NCI-H187 (cell line): ENCODE measurements at places on chromosomes 4 and X.

DNA sequence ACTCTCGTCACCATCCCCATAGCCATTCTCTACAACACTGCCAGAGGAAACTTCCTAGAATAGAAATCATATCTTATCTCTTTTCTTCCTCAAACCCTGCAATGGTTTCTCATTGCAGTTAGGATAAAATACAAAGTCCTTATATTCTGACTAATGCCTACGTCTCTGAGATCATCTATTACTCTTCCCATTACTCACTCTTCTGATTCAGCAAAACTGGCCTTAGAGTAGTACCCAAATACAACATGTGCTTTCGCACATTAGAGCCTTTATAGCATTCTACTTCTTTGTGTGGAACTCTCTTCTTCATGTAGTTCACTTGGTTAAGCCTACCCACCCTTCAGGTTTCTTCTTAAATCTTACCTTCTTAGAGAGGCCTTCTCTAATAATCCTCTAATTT lies 28.0 kb downstream of the LHFPL1 start:
- DNase-seq: no peak

- no peak for DNase-seq
These were observed 58.8 kb upstream of the ATP6AP2 start for GRCh38 chrX:40521868-40522450.

DNA sequence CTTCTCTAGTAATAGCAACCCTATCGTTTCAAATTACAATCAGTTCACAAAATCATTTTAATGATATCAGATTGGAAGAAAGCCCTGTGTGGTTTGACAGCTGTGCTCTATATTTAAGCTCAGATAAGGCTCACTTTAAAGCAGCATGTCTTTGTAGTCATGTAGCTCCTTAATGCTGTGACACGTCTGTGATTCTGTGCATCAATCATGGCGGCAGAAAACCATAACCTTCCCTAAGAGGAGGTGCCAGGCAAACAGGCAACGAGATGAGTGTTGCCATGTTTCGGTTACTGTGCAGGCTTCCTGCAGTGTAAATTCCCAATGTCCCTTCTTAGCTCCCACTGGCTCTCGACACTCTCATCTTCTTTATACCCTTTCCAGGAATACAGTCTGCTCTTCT lies 212.7 kb downstream of the GRID2 start:
- DNase-seq: no peak

DNA sequence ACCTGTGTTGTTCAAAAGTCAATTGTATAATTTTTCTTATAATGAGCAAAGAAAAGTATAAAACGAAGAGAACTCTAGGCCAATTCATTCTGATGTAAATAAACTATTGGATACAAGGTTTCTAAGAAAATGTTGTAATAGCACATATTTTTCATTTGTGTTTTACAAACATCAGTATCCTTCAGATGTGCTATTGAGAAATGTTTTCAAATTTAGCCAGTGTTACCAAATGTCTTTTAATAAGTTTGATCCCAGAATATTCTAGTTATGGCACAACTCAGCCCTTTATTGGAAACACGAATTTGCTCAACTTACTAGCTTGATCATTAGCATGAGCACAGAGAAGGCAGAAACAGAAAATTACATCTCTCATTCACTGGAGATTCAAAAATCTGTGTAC lies 319.3 kb downstream of the IL15 start:
- no peak for DNase-seq
